ENCODE measurements at places on chromosomes 5 and 9.

DNA sequence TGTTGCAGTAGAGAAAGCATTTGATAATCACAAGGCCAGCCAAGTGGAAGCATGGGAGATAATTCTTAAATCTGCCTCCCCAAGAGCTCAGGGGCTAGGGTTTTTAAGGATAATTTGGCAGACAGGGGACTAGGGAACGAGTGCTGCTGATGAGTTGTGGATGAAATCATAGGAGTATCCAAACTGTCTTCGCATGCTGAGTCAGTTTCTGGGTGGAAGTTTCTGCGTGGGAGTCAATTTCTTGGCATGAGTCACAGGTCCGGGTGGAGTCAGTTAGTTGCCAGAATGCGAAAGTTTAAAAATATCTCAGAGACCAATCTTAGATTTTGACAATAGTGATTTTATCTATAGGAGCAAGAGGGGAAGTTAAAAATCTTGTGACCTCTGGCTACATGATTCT lies 112.6 kb downstream of the TMC1 start:
- no peak for DNase-seq

GRCh38 chr5:125310749-125311148 lies 564.3 kb upstream of the ZNF608 start:
- no peak for DNase-seq

DNA sequence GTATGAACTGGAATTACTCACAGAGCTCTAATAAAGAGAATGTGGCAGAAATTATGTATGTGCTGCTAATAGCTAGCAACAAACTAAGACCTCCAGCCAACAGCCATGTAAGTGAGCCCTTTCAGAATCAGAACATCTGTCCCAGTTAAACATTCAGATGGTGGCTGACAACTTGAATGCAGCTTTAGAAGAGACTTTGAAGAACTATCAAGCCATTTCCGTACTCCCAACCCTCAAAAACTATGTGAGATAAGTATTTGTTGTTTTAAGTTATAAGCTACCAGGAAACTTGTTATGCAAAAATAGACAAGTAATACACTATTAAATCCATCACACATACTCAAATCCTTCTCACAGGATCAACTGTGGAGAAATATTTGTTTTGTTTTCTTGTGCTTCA lies 205.2 kb upstream of the EDIL3 start:
- DNase-seq: no peak

DNA sequence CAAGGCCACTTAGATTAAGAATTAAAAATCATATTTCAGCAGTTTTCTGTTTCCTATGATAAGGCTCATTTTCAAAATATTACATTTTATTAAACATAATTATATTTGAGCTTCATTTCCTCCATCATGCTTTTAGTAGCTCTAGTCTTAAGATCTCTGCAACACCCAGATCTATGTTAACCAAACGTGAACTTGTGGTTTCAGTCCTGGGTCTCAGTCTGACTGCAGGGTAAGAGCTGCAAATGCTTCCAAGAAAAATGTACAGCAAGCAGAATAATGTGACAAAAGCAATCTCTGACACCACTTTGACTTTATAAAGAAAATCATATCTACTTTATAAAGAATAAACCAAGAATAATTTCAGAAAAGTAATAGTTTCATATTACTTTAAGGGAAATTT lies 512.4 kb downstream of the SEMA5A start:
- no peak for DNase-seq

DNA sequence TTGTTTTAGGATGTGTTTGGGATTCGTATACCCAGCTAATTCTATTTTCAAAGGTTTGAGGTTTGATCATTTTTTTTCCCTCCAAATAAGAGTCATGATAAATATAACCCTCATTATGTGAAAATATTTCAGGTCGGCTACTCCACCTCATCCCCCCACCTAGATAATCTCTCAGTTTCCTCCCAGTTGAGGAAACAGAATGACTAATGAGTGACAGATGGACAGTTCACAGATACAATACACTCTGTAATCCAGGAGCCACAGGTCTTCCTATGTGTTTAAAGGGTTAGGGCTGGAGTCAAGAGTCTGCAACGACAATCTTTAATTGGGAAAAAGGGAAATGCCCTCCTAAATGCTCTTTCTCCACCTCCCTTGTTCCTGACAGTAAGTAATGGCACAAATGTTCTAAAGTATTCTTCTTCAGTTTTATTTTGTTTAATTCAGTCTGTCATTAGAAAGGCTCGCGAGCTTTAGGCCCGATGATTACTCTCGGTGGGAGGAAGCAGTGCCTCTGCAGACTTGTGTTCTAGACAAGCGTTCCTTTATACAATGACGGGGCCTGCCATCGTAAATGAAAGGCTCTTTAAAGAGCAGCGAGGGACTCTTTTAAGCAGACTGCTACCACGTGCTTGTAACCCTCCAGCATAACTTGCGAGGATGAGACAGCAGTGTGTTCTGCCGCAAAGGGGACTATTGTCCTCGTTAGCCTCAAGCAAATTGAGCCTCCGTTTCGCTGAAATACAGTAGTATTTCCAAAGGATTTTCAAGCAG lies 69.0 kb downstream of the MEF2C start:
- DNase-seq: no peak

All from heart right ventricle (tissue), 16 donors.